ENCODE measurements at places on chromosomes 11 and 22. TPM values are rescaled to one million over a fixed set of nuclear protein-coding genes. Genes with fewer than 3 reads are reported as not detected.

The SLC1A2 gene
- total RNA-seq, result 2.0 TPM

The DAGLA gene
- total RNA-seq, result 9.4 TPM

The C1QTNF5 gene
- total RNA-seq, result 1.2 TPM

The TEX12 gene
- total RNA-seq, result not detected

The PNPLA5 gene
- total RNA-seq, result not detected

The RIMBP3B gene
- total RNA-seq, result not detected

The C11orf16 gene
- total RNA-seq, result not detected

The PAMR1 gene
- total RNA-seq, result 17.9 TPM

DNA sequence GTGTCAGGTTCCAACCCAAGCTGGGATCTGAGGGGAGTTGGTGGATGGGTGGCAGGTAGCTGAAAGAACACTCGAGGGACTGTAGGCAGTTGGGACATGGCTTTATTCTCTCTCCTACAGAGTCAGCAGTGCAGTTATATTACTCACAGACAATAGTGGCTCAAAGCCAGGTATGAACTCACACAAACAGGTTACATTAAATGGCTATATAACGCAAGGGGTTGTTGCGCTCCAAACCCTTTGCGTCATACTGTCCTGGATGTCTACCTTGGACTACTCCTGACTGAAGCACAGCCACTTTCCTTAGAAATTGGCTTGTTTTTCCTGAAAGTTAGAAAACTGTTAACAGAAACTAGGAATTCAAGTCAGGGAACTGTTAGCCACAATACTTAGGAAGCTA is 66.4 kb upstream of the OR4B1 start:
- no peak overlapping the region for H3K4me3 ChIP-seq
- no peak for DNase-seq
- no peaks in the 10 kb centered on the region for H3K4me1 ChIP-seq
- no peak overlapping the region for H3K27ac ChIP-seq

DNA sequence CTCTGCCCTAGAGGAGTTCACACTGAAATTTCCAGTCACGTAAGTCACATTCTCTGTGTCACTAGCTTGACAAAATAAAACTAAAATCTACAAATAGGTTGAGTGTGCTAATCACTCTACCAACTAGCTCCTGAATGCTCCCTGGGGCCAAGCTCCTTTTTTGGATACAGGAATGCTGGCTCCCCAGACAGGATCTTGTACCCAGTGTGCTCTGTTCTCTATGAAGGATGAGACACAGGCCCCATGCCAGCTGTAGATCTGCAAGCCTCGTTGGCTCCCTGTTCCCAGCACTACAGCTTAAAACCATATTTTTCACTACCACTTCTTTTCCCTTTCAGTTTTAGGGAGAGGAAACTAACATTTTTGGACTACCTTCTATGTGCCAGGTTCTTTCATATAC is 3.7 kb upstream of the IPO7 start:
- peak; percentile 19 for DNase-seq
- no peaks in the 10 kb centered on the region for H3K27me3 ChIP-seq
- H3K4me1 ChIP-seq, result peaks cover 14% of the 10 kb centered on the region
- H3K4me3 ChIP-seq, result no peak overlapping the region
- no peaks in the 10 kb centered on the region for H3K36me3 ChIP-seq

- H3K27ac ChIP-seq, result no peak overlapping the region
- H3K36me3 ChIP-seq, result no peaks in the 10 kb centered on the region
- no peak overlapping the region for H3K4me3 ChIP-seq
- DNase-seq, result no peak
- peaks cover 8% of the 10 kb centered on the region for H3K4me1 ChIP-seq
These were observed 3.9 kb upstream of the NDUFS8 start for GRCh38 chr11:68026391-68027105.

DNA sequence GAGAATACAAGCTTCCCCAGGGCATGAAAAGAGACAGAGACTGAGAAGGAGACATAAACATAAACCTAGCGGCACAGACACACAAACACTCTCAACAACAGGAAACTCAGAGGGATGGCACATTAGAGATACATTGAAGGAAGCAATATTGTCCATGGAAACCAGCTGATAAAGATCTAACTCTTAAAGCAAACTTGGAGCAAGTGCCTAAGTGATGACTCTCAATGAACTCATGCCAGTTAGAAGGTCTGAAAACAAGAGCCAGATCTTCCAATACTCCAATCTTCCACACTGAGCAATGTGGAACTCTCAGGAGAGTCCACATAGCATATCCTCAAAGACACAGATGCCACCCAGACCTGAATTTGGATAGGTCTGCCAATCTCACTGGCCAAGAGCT is 168.8 kb upstream of the ISX start:
- no peaks in the 10 kb centered on the region for H3K36me3 ChIP-seq
- DNase-seq, result no peak
- no peaks in the 10 kb centered on the region for H3K4me1 ChIP-seq

GRCh38 chr22:43796567-43796966 is 15.5 kb downstream of the EFCAB6 start:
- H3K27ac ChIP-seq, result no peak overlapping the region
- H3K36me3 ChIP-seq, result no peaks in the 10 kb centered on the region
- H3K4me3 ChIP-seq, result no peak overlapping the region

- peaks cover 1% of the 10 kb centered on the region for H3K36me3 ChIP-seq
- peak overlapping the region; percentile 62 for H3K4me3 ChIP-seq
- peak; percentile 32 for DNase-seq
- H3K27me3 ChIP-seq, result no peaks in the 10 kb centered on the region
- H3K4me1 ChIP-seq, result peaks cover 20% of the 10 kb centered on the region
These were observed 1.4 kb upstream of the CELSR1 start for GRCh38 chr22:46538814-46539160.

GRCh38 chr11:124892750-124893454 is 4.8 kb downstream of the ROBO4 start:
- peaks cover 7% of the 10 kb centered on the region for H3K27me3 ChIP-seq
- H3K4me1 ChIP-seq, result no peaks in the 10 kb centered on the region
- H3K27ac ChIP-seq, result no peak overlapping the region
- no peak for DNase-seq
- no peak overlapping the region for H3K4me3 ChIP-seq

DNA sequence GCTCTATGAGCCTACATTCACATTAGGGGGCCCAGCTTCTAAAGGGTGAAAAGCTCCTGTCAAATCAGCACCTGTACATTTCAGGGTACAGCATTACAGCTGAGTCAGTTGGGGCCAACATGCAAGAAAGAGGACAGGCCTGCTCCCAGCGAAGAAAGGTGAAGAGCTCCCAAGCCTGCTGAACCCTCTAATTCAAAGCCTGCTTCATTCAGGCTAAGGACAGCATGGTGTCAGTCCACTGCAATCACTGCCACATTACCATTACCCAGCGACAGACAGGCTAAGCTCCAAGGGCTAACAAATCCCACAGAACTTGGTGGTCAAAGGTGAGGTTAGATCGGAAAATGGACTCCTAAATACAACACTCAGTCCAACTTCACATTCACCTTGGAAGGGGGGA is 65.4 kb upstream of the CHRM4 start:
- no peak for DNase-seq
- no peak overlapping the region for H3K27ac ChIP-seq
- peaks cover 9% of the 10 kb centered on the region for H3K4me1 ChIP-seq
- H3K27me3 ChIP-seq, result no peaks in the 10 kb centered on the region
- H3K4me3 ChIP-seq, result no peak overlapping the region
- no peaks in the 10 kb centered on the region for H3K36me3 ChIP-seq

GRCh38 chr11:60170566-60170965 is 12.3 kb downstream of the MS4A6A start:
- no peaks in the 10 kb centered on the region for H3K36me3 ChIP-seq
- no peak overlapping the region for H3K27ac ChIP-seq
- no peak for DNase-seq
- no peaks in the 10 kb centered on the region for H3K4me1 ChIP-seq
- H3K4me3 ChIP-seq, result no peak overlapping the region

GRCh38 chr11:117805045-117805444 is 8.0 kb upstream of the DSCAML1 start:
- H3K27ac ChIP-seq, result no peak overlapping the region
- no peaks in the 10 kb centered on the region for H3K27me3 ChIP-seq
- no peaks in the 10 kb centered on the region for H3K4me1 ChIP-seq
- DNase-seq, result no peak
- H3K36me3 ChIP-seq, result no peaks in the 10 kb centered on the region

- H3K27me3 ChIP-seq, result no peaks in the 10 kb centered on the region
- no peak within 1 kb of the TSS for H3K27ac ChIP-seq
- peaks cover 12% of the 10 kb centered on the region for H3K4me1 ChIP-seq
- DNase-seq, result no peak
These were observed at the start of gene CRYAB for GRCh38 chr11:111911563-111912401. Gene CRYAB, minus strand, starts transcription at chr11:111911770. Its CDS starts 46 bp downstream, at chr11:111911724.

- H3K36me3 ChIP-seq, result no peaks in the 10 kb centered on the region
These were observed 18.6 kb downstream of the KCNC1 start for GRCh38 chr11:17753153-17753552.

GRCh38 chr22:20174785-20175596 is 24.1 kb upstream of the CCDC188 start:
- H3K4me3 ChIP-seq, result no peak overlapping the region
- peaks cover 7% of the 10 kb centered on the region for H3K4me1 ChIP-seq

DNA sequence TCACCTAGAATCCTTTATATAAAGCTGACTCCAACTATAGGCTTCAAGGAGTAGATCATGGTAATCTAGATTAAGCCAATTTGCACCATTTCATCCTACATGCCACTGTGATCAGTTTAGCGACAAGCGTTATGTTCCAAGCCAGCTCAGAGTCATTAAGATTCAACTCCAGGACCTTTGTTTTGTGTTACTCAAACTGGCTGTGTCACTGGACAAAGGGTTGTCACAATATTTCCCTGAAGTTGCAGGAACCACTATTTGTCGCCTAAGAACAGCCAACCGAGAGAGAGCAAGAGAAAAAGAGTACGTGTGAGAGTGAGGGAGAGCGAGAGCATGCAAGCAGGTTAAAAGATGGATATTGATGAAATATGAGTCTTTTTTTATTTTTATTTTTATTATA is 104.8 kb downstream of the USP35 start:
- no peak overlapping the region for H3K4me3 ChIP-seq
- H3K4me1 ChIP-seq, result peaks cover 25% of the 10 kb centered on the region
- no peaks in the 10 kb centered on the region for H3K27me3 ChIP-seq
- no peak overlapping the region for H3K27ac ChIP-seq
- DNase-seq, result no peak

Measured in Caco-2 (cell line).